ENCODE measurements at places on chromosomes 4 and X.

- DNase-seq = no peak
Measured at GRCh38 chr4:182853731-182854330, 63.4 kb downstream of the DCTD start.

GRCh38 chr4:17085416-17085815 lies 187.0 kb upstream of the LDB2 start:
- DNase-seq = no peak

GRCh38 chr4:92305148-92305877 lies 1.5 kb downstream of the GRID2 start:
- DNase-seq = peak; percentile 19

DNA sequence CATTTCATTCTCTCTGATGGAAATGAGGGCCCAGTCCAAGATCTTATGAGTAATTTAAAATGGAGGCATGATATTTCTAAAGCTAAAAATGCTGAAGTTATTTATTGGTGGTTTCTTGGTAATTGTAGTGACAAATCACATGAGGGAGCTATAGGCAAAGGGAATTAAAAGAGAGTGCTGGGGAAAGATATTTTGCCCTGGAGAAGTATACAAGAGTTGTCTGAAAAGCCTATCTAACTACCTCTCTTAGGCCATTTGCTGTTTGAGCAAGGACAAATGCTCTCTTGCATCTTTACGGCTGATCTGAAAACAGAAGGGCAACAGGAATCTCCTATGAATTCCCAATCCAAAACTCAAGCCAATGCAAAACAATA lies 89.4 kb downstream of the FMR1NB start:
- DNase-seq = no peak

GRCh38 chr4:67575232-67576058 lies 16.9 kb downstream of the STAP1 start:
- no peak for DNase-seq

DNA sequence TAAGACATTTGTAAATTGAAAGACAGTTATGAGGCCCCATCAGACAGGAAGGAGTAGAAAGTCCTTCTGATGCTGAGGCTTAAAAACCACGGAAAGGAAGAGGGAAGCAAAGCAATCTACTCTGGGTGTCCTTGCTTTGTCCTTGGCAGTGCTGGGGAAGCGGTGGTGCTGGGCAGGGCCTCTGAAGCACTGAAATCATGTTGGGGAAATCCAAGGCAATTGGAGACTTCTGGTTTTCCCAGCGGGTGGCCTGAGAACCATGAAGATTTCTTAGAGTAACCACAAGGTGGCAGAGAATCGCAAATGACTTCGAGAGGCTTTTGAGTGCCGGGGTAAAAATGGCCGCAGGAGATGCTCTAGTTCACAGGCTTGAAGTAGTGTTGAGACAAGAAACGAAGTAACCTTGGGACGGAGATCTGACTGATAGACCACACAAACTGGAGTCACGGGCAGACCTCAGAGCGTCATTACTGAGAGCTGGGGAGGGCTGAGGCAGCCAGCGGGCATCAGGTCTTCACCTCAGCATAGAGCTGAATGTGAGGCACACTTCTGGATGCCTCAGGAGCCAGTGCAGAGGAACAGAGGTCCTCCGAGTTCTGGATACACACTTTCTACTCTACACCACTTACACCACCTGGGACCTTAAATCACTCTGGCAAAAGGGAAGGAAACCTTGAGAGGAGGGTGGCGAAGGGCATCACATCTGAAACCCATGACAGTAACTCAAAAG lies 130.7 kb upstream of the GPRIN3 start:
- no peak for DNase-seq

DNA sequence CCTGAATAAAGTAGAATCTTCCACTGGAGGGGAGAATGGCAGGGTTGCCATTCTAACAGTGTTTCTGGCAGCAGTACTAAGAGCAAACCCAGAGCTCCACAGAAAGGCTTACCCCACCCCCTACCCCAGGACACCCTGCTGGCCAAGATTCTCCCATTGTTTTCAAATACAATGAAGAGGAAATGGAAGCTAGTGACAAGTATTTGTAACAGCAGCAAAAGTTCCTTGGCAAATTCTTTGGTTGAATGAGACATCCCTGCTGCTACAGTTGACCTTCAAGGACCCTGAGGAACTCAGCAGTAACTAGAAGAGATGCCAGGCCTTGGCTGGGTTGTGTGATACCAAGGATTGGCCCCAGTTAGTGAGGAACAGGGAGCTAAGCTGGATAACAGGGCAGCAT lies 124.2 kb upstream of the DGKK start:
- no peak for DNase-seq
